ENCODE measurements at places on chromosomes 3 and 15. TPM values are rescaled to one million over a fixed set of nuclear protein-coding genes. Genes with fewer than 3 reads are reported as not detected.

Gene SAMD7
- total RNA-seq, result not detected

DNA sequence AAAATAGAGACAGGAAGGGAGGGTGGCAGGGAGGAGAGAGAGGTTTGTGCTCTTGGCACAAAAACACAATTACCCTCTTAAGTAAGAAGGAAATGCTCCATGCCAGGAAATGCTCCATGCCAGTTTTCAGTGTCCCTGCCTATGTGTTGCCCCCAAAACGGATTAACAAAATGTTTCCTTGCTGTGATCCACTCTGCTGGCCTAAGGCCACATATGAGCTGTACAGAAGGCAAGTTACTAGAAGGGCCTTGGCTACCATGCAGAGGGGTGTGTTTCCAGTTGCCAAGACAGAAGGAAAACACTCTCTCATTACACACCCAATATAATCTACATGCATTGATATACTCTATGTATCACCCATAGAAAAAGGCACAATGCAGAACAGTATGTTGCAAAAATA is 98.2 kb upstream of the PTPRG start:
- no peak for DNase-seq

DNA sequence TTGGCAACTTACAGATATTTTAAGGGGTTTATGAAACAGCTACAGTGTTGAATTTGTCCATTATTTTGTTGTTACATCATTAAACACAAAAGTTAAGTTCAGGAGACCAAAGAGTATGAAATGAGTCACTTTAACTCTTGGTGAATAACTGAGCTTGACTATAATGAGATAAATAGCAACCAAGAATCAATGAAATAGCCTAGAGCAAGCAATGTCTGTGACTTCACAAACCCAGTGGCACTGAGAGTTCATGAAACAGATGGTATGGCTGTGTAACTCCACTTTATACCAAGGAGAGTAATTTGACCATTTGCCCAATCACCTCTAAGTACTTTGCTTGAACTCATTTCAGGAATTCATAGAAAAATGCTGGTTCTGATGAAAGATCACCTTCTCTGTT is 169.6 kb upstream of the GADL1 start:
- DNase-seq, result no peak

Gene PRKAR2A
- total RNA-seq, result 43.5 TPM

GRCh38 chr15:99989095-99989494 is 255.9 kb upstream of the LYSMD4 start:
- DNase-seq, result no peak

Gene ASTE1
- 22.8 TPM for total RNA-seq

DNA sequence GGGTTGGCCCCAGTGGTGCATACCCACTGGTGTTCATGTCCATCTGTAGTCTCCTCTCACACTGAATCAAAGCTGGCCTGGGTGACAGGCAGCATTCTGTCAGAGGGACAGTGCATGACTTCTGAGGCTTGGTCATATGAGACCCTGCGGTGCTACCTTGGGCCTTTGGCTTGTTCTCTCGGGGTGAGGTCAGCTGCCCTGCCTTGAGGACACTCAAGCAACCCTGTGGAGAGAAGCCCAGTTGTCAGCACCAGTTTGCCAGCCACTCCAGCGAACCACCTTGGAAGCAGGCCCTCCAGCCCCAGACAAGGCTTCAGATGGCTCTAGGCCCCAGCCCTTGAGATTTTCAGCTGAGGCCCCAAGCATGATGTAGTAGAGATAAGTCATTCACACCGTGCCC is 16.9 kb upstream of the RAB7A start:
- no peak for DNase-seq

Gene KIF15
- 0.80 TPM for total RNA-seq
